NCI-H187 (cell line): ENCODE measurements at places on chromosomes 3 and 15.

DNA sequence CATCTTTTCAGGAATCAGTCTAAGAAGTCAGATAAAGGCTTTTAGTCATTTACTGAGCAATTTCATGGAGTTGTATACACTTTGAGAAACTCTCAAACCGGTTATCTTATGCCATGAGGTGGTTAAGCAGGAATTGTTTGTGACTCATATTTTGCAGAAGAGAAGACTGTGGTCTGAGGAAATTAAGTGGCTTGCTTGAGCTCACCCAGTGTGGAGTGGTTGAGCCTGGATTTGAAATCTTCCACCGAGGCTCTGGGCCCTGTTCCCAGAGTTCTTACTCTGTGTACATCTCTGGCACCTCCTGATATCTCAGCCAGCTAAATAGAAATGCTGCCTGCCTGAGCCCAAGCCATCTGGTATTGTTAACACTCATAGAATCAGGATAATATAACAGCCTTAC is 37.8 kb upstream of the BCL6 start:
- no peak for DNase-seq

DNA sequence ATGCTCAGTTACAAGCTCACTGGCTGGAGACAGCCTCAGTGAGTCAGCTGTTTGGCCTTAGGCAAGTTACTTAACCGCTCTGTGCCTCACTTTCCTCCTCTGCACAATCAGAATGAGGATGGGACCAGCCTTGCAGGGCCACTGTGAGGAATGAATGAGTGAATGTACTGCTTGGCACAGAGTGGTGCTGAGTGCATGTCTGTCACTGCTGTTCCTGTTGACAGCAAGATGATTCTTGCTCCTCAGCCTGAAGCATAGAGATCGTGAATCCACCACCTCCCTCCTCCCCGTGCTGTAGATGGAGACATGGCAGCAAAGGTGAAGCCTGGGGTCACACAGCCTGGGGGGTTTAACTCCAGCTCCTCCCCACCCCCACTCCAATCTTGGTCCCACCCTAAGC is 14.6 kb upstream of the GRIP2 start:
- DNase-seq, result no peak

DNA sequence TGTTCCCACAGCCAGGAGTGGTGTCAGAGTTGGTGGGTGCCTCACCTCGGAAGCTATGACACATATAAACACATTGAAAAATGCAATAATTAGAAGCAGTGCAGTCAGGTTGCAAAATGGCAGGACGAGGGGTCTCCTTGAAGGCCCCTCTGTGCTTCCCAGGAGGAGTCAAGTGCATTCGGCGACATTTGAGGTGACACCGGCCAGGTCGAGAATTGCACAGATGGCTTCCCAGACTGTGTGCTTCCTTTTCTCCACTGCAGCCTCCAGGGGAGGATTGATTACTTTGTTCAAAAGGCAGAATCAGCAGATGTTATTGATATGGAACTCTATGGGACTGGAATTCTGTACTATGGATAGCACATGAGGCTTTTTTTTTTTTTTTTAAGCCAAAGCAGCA is 163.2 kb downstream of the MINAR1 start:
- DNase-seq, result no peak

- DNase-seq, result no peak
These were observed 279.0 kb downstream of the LPP start for GRCh38 chr3:188432802-188433520.

DNA sequence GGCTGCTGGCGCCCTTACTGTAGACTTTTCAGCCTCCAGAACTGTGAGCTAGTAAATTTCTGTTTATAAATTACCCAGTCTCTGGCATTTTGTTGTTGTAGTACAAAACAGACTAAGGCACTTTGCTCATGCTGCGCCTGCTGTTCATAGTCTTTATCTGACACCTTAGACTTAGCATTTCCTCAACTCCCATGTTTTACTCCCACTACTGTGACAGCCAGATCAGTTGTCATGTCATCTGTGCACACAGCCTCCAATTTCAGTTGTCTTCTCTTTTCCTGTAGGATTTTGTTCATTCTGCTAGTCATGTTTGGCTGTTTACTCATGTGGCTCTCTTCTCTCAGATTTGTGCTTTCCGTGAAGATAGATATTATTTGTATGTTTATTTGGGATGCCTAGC is 62.0 kb downstream of the TCF12 start:
- DNase-seq, result no peak

- no peak for DNase-seq
These were observed 216.2 kb upstream of the CHRNA7 start for GRCh38 chr15:31814082-31814481.

GRCh38 chr3:99313485-99313884 is 324.9 kb upstream of the COL8A1 start:
- no peak for DNase-seq

DNA sequence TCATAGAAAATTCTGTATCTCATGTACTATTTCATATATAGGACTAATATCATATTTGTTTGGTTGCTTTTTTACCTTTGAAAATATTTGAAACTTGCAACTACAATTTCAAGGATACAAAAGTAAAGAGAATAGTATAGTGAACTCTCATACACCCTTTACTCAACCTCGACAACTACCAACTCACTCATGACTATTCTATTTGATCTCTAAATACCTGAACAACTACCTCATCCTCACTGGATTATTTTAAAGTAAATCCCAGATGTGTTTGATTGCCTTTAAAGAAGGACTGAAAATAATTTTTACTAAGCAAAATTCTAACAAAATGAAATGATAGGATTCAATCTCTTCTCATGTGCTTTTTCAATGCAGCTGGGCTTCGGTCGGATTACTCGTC is 12.1 kb downstream of the TMPRSS7 start:
- no peak for DNase-seq

GRCh38 chr3:48598323-48599076 is 3.4 kb upstream of the COL7A1 start:
- no peak for DNase-seq

- no peak for DNase-seq
These were observed 1.4 kb upstream of the ZNF710 start for GRCh38 chr15:89999676-90000185.

DNA sequence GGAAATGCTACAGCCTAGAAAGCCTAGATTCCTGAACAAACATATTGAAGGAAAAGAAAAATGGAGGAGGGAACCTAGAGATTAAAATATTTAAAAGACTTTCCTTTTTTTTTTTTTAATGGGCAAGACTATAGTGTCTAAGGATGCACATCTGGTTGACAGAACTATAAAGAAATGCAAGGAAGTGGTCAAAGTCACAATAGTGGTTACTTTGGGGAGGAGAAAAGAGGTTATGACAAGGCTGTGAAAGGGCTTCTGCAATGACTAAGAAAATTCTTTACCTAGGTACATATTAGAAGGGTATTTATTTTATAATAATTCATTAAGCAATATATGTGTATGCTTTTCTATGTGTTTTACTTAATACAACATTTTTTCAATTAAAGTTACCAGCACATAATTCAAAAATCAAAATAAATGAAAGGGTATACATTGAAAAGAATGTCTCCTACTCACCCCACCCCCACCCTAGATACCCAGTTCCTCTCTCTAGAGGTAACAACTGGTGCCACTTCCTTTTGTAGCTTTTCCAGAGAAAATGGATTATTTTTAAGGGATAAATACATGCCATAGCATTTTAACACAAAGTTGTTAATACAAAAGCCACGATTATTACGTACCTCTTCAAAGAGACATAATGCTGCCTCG is 70.1 kb downstream of the HERC1 start:
- DNase-seq, result no peak

DNA sequence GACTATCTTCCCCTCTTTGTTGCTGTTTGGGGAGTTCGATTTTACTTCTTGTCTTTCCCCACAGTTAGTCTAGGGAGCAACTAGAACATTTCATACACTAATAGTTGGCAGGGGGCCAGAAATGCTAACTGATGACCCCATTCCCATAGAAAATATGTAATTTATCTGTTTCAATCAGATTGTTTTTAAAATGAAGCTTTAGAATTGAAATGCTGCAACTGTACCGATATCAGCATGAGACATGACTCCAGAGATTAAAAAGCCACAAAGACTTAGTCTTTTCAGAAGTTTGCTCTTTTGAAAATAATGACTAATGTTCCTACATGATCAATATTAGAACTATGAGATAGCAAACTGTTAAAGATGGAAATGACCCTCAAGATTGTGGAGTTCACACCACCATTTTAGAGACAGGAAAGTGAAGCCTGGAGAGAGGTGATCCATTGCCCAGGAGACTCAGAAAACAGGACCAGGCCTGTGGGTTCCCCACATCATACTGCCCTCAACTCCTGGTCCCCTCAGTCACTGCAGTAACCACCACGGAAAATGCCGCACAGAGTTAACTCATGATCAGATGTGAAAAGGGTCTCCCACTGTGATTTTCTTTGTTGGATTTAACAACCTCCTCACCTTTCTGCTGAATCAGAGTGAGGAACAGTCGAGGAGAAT is 130.3 kb downstream of the CHDH start:
- DNase-seq, result no peak

- DNase-seq, result no peak
These were observed 37.2 kb upstream of the DLG1 start for GRCh38 chr3:197335428-197336132.

DNA sequence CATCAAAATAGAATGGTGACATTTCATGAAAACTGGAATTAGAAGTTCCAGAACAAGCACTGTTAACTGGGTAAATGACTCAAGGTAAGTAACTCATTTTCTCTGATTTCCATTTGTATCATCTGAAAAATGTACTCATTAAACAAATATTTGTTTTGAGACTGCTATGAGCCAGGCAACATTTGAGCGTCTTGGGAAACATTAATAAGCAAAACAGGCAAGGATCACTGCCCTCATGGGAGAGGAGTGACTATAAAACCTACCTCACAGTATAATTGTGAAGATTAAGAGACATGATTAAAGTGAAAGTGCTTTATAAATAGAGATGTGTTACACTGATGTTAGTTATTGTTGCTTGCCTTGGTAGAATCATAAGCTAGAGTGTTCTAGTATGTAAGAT is 711.8 kb upstream of the UBE2E2 start:
- no peak for DNase-seq

GRCh38 chr3:113541519-113541918 is 9.2 kb downstream of the SIDT1 start:
- no peak for DNase-seq

DNA sequence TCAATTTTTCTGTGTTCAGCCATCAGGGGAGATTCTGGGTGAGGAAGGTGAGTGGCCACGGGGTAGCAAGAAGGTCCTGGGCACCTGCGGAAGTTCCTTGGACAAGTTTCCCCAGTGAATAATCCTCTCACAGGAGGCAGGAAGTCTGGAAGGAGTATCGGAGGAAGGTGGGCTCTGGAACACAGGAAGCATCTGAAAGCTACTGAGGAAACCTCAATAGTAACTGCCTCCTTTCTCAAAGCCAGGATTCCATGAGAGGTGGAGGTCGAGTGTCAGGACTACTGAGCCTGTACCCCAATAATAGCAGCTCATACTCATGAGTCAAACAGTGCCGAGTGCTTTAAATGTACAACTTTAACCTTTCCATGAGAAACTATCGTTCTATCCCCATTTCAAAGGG is 110.9 kb downstream of the OXNAD1 start:
- DNase-seq, result no peak

DNA sequence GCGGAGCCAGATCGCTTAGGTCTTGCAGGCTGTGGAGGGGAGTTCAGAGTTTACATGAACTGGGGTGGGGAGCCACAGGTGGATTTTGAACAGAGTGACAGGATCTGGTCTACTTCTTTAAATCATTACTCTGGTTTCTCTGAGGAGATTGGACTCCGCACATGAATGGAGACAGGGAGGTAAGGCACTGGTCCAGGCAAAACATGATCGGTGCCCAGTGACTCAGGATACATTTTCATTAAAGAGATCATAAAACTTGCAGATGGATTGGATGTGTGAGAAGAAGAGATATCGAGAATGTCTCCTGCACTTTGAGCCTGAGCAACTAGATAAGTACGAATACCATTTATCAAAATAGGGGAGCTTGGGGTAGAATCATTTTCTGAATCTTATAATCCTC is 61.8 kb upstream of the CMSS1 start:
- DNase-seq, result no peak

- DNase-seq, result no peak
These were observed 399.2 kb upstream of the CNTN4 start for GRCh38 chr3:1699361-1699920.

GRCh38 chr3:184687363-184688015 is 24.4 kb downstream of the MAGEF1 start:
- no peak for DNase-seq

GRCh38 chr15:57352535-57353316 is 23.6 kb upstream of the CGNL1 start:
- no peak for DNase-seq

DNA sequence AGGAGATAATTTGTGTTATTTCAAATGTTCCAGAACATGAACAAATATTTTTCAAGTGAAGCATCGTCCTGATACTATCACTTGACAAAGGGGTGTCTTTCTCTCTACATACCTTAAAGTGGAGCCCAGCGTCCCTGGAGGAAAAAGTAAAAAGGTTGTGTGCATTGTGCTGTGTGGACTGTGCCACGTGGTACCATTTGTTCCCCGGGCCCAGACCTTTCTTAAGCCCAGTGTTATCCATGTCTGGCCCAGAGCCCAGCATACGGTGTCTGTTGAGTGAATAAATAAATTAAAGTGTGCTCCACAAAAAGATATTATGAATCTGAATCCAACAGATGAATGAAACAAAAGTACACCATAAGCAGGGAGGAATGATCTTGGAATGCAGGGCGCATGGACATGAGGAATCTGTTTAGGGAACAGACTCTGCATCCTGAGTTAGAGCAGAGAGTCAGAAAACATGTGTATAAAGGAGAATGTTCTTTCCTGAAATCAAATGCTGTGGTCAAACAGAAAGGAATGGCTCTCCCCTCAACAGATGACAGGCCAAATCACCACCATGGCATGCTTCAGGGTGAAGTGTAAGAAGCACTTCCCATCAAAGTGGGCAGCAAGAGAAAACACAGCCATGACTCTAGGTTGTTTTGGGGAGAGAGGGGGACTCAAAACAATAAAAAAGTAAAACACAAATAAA is 8.1 kb upstream of the PRSS50 start:
- DNase-seq, result no peak

DNA sequence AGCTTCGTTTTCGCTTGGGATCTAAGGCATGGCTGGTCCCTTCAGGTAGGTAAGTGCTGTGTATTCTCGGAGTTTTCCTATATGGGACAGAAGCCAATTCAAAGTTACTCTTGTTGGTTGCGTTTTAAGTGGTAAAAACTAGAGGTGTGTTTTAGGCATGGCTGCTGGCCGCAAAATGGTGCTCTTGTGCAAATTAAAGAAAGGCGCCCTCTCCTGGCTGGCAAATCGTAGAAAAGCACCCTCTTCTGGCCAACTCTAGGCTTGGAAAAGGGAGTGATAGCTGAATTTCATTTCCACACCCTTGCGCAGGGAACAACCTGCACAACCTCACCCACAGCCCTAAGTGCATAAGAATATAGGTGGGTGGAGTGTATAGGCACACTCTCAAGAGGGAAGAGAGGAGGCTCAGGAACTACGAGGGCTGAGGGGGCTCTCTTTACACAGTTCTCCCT is 23.5 kb downstream of the DRD3 start:
- no peak for DNase-seq

- DNase-seq, result no peak
These were observed 3.7 kb upstream of the SLC41A3 start for GRCh38 chr3:126087552-126088175.

GRCh38 chr3:90025019-90025418 is 917.6 kb downstream of the EPHA3 start:
- DNase-seq, result no peak
